ENCODE measurements at places on chromosomes 3 and 15. TPM values are rescaled to one million over a fixed set of nuclear protein-coding genes. Genes with fewer than 3 reads are reported as not detected.

The ACY1 gene
- total RNA-seq: 35.1 TPM

The KLF15 gene
- total RNA-seq: 53.8 TPM

The C3orf70 gene
- 2.9 TPM for total RNA-seq

The IQCF5 gene
- not detected for total RNA-seq

The CCR9 gene
- not detected for total RNA-seq

The WDR82 gene
- 52.7 TPM for total RNA-seq

The GOLGA6L4 gene
- 4.4 TPM for total RNA-seq

The LRRC2 gene
- 2.1 TPM for total RNA-seq

The AADACL2 gene
- total RNA-seq: 0.22 TPM

The AVEN gene
- total RNA-seq: 21.2 TPM

The SPTSSB gene
- not detected for total RNA-seq

The CHRNA7 gene
- 2.0 TPM for total RNA-seq

The SLC51B gene
- not detected for total RNA-seq

The C3orf22 gene
- total RNA-seq: not detected

The CASR gene
- not detected for total RNA-seq

The ADAMTSL3 gene
- 5.8 TPM for total RNA-seq

The PODXL2 gene
- 2.5 TPM for total RNA-seq

The RETNLB gene
- total RNA-seq: not detected

The MST1R gene
- total RNA-seq: 1.8 TPM

The DLEC1 gene
- 1.9 TPM for total RNA-seq

The ITGA11 gene
- 4.5 TPM for total RNA-seq

The FANCD2OS gene
- total RNA-seq: not detected
